ENCODE measurements at places on chromosomes 4 and X.

GRCh38 chr4:18859468-18859867 is 837.9 kb upstream of the LCORL start:
- no peak for ATAC-seq

- ATAC-seq: peak; percentile 83
These were observed 145.5 kb downstream of the FAM13A start for GRCh38 chr4:88911246-88912212.

- no peak for ATAC-seq
These were observed 60.1 kb downstream of the MXRA5 start for GRCh38 chrX:3286196-3286945.

- no peak for ATAC-seq
These were observed 1151.4 kb upstream of the PABPC4L start for GRCh38 chr4:135353008-135353407.

- no peak for ATAC-seq
These were observed 170.8 kb downstream of the ZNF674 start for GRCh38 chrX:46374371-46374770.

- ATAC-seq: peak; percentile 52
These were observed 1.8 kb upstream of the HSD17B10 start for GRCh38 chrX:53435997-53436396.

DNA sequence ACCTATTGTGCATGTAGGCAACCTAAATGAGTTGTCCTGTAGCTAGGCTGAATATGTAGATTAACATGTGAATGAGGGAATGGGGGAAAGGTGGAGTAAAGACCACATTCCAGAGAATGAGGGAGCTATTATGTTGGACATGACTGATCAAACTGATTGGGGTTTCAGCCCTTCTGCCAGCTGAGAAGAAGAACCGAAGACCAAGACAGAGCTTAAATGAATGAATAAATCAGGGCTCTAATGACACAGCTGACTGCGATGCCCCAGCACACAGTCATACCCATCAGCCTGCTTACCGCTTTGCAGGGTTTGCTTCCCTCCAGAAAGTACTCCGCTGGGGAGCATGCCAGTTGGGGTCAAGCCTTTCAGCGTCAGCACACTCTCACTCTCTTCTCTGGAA is 315.4 kb downstream of the PPP3CA start:
- ATAC-seq: no peak

GRCh38 chrX:119189115-119189514 is 47.0 kb upstream of the PGRMC1 start:
- no peak for ATAC-seq

DNA sequence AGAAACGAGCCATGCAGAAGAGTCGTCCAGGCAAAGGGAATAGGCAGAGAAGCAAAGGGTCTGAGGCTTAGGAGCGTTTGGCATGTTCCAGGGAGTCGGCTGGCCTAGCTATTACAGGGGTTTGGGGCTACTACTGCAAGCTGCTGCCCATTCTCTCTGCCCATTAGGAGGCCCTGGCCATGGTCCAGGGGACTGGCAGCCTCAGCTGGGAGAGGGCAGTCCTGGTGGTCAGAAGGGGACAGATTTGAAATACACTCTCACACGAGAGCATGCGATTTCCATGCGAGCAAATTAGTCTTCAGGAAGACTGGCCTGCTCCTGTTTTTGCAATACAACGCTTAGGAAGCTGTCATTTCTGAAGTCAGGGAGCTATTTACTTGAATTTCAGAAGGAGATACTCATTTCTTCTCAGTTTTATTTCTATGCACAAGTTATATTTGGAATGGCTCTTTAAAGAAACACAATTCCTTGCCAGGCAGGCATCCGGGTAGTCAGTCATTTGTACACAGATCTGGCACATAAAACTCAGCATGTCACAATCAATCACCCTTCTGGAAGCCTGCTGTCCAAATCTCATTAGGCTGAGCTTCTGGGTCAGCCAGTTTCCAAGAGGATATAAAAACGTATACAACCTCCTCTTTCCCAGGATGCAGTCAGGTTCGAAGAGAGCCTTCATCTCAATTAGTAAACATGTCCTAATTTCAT is 27.0 kb downstream of the PROM1 start:
- ATAC-seq: no peak

GRCh38 chr4:138087066-138087719 is 155.0 kb downstream of the SLC7A11 start:
- ATAC-seq: no peak

Measured in activated T-helper 17 cell treated with anti-CD3 and anti-CD28 coated beads, Interleukin-2, amount 50 U/mL, for 72 hours (primary cell).